ENCODE measurements at places on chromosomes 3 and 15. TPM values are rescaled to one million over a fixed set of nuclear protein-coding genes. Genes with fewer than 3 reads are reported as not detected.

DNA sequence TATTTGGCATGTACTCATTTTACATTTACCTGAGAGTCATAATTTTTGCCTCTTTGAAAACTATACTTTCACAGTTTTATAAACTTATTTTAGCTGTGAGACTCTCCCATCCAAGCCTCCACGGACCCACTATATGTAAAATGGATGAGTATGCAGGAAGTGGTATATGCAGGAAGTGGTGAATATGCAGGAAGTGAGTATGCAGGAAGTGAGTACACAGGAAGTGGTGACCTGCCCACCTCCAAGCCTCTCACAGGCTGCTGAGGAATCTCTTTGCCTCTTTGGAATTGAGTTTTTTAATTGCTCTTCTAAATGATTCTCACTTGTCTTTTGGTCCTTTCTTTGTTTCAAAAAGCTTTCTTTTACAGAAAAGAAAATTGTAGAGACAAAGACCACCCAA lies 85.2 kb downstream of the KBTBD8 start:
- H3K27me3 ChIP-seq = no peaks in the 10 kb centered on the region
- H3K4me3 ChIP-seq = no peak overlapping the region
- H3K4me1 ChIP-seq = no peaks in the 10 kb centered on the region
- no peak for DNase-seq
- H3K27ac ChIP-seq = no peak overlapping the region

- no peak for DNase-seq
These were observed 662 bp downstream of the TMEM108 start for GRCh38 chr3:133038731-133039375.

- H3K27me3 ChIP-seq = no peaks in the 10 kb centered on the region
- H3K4me3 ChIP-seq = no peak overlapping the region
- H3K36me3 ChIP-seq = no peaks in the 10 kb centered on the region
- H3K27ac ChIP-seq = no peak overlapping the region
- peak; percentile 72 for DNase-seq
- no peaks in the 10 kb centered on the region for H3K4me1 ChIP-seq
These were observed 20.3 kb upstream of the ABTB1 start for GRCh38 chr3:127652246-127652995.

DNA sequence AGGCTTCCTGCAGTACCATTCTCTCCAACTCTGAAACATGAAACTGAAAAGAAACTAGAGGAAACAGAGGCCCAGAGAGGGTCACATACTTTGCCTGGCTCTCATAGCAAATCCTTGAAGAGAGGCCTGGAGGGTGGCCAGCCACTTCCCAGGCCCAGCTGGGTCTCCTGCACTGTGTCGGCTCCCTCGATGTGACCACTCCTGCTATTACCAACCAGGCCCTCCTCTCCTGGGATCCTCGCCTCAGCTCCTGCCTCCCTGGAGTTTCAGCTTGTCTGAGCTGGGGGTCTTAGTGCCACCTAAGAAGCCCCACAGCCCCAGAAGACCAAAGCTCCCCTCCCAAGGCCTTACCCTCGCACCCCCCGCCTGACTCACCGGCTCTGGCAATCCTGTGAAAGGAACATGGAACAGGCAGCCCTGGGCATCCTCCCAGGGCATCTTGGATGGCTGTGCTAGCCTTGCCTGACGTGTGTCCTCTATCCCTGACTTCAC lies 4.6 kb downstream of the LOXL1 start:
- no peak overlapping the region for H3K27ac ChIP-seq
- H3K4me3 ChIP-seq = no peak overlapping the region
- DNase-seq = no peak
- no peaks in the 10 kb centered on the region for H3K27me3 ChIP-seq

- no peak overlapping the region for H3K4me3 ChIP-seq
- H3K27me3 ChIP-seq = no peaks in the 10 kb centered on the region
- H3K27ac ChIP-seq = no peak overlapping the region
- peaks cover 30% of the 10 kb centered on the region for H3K4me1 ChIP-seq
These were observed 71.7 kb downstream of the IGF1R start for GRCh38 chr15:98720031-98720430.

DNA sequence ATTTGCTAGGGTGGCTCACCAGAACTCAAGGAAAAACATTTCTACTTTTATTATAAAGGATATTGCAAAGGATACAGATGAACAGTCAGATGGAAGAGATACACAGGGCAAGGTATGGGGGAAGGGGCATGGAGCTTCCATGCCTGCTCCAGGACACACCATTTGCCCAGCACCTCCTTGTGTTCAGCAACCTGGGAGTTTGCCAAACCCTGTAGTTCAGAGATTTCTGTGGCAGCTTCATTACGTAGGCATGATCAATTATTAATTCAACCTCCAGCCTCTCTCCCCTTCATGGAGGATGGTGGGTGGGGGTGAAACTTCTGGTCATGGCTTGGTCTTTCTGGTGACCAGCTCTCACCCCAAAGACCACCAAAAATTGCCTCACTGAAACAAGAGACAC lies 353.9 kb upstream of the THBS1 start:
- H3K27ac ChIP-seq = no peak overlapping the region
- H3K27me3 ChIP-seq = no peaks in the 10 kb centered on the region
- no peaks in the 10 kb centered on the region for H3K4me1 ChIP-seq
- H3K4me3 ChIP-seq = no peak overlapping the region

The UNC13C gene
- 0.13 TPM for total RNA-seq

The ARL8B gene
- total RNA-seq = 25.8 TPM

The XCR1 gene
- total RNA-seq = not detected

DNA sequence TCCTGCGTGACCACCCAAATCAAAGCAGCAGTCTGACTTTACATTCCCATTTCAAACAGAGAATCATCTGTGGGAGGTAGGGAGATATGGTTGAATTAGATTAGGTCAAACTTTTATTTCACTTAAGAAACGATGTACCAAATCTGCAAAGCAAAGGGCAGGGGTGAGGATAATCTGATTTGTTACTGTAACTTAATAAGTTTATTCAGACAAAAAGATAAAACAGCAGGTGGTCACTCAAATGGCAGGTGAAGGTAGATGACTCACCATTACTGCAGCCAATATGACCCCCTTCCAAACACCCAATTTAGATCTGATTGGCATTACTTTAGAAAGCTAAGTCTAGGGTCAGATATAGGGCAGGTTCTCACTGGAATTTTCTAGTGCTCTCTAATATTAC lies 651.0 kb upstream of the NAALADL2 start:
- H3K36me3 ChIP-seq = 0 out of 2 replicates have a peak, but pooled peaks cover 3% of the 10 kb centered on the region
- no peaks in the 10 kb centered on the region for H3K4me1 ChIP-seq
- H3K27me3 ChIP-seq = no peaks in the 10 kb centered on the region
- no peak overlapping the region for H3K27ac ChIP-seq
- H3K4me3 ChIP-seq = no peak overlapping the region
- no peak for DNase-seq

The RAF1 gene
- total RNA-seq = 96.7 TPM

DNA sequence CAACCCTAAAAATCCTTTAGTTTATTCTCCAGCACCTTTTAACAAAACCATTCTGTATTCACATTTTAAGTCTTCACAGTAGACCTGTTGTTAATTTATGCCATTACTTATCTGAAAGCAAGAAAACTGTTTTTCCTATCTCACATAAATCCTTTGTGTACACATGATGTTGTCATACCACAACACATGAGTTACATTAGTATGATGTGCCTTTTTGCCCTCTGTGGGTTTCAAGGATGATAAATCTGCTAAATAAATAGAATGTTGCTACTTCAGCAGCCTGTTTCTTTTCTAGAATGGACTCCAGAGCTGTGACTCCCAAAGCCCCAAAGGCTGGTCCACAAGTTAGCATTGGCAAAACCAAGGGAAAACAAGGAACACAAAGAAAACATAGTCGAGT lies 151.6 kb downstream of the SERPINI1 start:
- no peak overlapping the region for H3K27ac ChIP-seq
- H3K4me3 ChIP-seq = no peak overlapping the region
- DNase-seq = no peak
- H3K4me1 ChIP-seq = no peaks in the 10 kb centered on the region
- H3K27me3 ChIP-seq = no peaks in the 10 kb centered on the region

DNA sequence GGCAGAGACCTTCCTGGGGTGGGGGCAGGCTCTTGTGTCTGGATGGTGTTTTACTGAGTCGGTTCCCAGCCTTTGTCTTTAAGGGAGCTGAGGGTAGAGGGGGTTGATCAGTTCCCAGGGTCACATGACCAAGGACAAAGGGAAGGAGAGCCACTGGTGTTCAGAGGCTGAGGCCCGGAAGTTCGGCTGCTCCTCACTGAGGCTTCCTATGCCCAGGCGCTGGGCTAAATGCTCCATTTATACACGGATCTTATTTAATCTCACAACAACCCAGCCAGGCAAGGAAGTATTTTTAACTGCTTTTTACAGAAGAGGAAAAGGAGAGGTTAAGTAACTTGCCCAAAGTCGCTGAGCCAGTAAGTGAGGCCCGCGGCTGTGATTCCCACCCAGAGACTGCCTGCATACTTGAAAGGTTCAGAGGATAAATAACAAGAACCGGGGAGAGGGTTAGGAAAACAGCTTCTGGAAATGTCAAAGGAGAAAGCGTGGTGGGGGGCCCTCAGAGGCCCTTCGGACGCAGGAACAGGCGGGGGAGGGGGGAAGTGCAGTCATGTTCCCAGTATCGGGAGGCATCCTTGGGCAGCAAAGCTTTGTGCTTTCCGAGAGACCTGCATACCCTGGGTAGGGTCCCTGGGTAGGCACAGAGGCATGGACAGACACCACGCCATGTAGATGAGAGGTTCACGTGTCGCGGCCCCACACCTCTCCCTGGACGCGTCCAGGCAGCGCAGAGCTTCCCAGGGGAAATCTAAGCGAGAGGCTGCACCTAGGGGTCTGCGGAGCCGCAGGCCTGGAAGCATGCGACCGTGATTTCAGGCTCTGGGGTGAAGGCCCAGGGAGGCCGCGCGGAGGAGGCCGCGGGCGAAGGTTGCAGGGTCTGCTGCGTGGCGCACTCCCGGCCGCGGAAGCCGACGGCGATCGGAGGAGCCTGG lies 21.3 kb downstream of the EPHB3 start:
- peaks cover 44% of the 10 kb centered on the region for H3K27me3 ChIP-seq
- peaks cover 28% of the 10 kb centered on the region for H3K4me1 ChIP-seq
- peak; percentile 72 for DNase-seq
- H3K4me3 ChIP-seq = peak overlapping the region; percentile 71
- H3K36me3 ChIP-seq = no peaks in the 10 kb centered on the region

Measured in H1 (cell line).